ENCODE measurements at places on chromosomes 1 and 21.
A peak's percentile ranks its signal among the peaks of the same experiment; 100 is the strongest.

GRCh38 chr1:175763797-175764196, 20.4 kb upstream of the TNR start:
- no peak for DNase-seq

DNA sequence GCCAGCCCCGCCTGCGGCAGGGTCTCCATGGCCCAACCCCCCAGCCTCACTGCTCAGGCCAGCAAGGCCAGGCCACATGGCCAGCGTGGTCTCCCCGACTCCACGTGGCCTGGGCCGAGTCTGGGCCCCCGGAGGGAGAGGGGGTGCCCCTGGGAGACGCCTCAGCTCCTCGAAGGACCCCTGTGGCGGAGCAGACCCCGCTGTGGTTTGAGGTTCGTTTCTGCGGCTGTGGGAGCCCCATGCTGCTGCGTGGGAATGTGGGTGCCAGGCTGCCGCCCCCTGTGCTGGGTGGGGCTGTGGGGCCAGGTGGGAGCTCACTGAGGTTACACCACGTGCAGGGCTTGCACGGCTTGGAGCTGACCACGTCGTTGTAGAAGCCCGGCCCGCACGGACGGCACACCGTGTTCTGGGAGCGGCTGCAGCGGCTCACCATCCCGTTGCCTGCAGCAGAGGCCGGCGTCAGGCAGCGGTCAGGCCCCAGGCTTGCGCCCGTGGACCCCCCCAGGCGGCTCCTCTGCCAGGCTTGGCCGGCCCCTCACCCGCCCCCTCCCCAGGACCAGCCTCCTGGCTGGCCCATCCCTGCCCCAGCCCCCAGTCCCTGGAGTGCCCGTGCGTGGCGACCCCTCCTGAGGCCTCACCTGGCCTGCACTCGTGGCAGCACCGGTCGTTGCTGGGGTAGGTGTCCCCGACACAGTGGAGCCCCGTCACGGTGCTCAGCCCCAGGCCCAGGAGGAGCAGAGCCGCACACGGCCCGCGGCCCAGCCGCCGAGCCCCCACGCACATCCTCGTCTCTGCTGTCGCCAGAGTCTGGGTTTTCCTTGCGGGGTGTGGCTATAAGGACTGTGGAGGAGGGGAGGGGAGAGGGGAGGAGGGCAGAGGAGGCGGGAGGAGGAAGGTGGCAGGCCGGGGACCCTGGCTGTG, at the start of gene TNFRSF4:
Gene TNFRSF4 (minus strand): TSS at position 809 of the 921 bp plus-strand sequence. CDS start 26 bp downstream, at position 783.
- DNase-seq = no peak

DNA sequence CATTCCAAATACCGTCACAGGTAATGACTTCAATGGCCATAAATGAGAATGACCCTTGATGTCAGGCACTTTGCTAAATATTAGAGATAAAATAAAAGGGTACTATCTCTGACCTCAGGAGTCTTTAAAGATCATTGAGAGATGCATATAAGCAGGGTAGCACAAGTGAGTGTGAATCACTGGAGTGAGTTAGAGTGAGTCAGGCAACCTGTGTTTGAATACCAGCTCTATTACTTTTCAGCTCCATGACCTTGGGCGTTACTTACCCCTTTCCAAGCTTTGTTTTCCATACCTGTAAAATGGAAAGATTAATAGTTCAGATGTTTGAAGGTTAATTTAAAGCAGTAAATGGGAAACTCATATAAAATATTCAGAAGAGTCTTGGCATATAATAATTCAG, 1058.0 kb upstream of the ADGRL4 start:
- DNase-seq = peak; percentile 9

GRCh38 chr1:233075915-233076295, 125.5 kb downstream of the NTPCR start:
- DNase-seq = no peak

GRCh38 chr1:47180603-47181094, 9.2 kb downstream of the PDZK1IP1 start:
- no peak for DNase-seq

DNA sequence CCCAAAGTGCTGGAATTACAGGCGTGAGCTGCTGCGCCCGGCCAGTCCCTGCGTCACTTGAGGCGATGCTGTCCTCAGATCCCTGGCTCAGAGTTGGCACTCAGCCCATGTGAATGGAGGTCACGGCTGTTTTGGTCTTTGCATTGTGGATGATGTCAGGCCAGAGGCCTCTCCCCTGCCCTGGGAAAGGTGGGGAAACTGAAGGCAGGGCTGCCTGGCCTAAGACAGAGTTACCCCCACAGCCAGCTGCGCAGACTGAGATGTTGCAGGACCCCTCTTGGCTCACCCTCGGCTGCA, 821 bp downstream of the MASP2 start:
- no peak for DNase-seq

GRCh38 chr1:192167011-192167410, 8.7 kb downstream of the RGS18 start:
- DNase-seq = no peak

DNA sequence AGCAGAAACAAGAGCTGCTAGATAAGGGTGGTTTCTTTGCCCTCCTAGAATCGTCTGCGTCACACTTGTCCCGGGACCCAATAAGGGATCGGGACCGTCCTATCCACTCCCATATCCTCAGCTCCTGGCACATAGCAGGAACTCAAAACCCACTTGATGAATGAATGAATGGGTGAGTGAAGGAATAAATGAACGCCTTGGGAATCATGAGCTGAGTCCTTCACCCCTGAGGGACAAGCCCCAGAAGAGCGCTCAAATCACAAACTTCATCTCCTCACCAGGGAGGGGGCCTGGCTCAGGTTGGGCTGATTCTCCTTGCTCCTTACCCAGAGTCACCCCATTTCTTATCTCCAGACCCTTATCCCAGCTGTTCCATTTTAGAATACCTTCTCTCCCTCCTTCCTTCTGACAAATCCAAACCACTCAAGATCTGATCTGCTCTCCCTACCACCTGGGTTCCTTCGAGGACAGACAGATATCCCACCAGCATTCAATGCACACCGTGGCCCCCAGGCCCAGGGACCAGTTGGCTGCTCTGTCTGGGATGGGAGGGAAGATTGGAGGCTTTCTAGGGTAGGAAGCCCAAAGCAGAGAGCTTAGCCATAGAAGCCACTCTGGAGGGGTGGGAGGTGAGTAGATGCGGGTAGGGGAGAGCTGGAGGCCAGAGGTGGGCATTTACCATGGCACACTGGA, 643 bp upstream of the MOB3C start:
- DNase-seq = no peak

DNA sequence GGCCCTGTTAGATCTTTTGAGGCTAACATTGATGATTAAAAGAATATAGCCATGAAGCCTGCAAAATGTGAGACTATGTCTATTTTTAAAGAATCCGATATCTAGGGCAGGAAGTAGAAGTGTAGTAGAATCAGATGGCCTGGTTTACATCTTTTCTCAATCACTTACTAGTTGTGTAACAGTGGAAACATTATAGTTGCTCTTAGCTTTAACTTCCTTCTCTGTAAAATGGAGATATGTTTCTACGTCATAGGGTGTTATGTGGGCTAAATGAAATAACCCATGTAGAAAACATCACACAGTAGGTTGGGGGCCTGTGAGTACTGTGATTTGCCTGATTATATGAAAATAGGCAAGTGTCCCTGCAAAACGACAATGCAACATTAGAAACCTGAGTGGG, 4.4 kb upstream of the IGFN1 start:
- DNase-seq = no peak

Data from GM23248 (cell line).